ENCODE measurements at places on chromosomes 6 and 20.

GRCh38 chr20:49308875-49309274 lies 31.0 kb upstream of the ZNFX1 start:
- DNase-seq = no peak

GRCh38 chr20:24458436-24458835 lies 11.0 kb upstream of the SYNDIG1 start:
- DNase-seq = no peak

- no peak for DNase-seq
Measured at GRCh38 chr6:97714772-97715171, 431.8 kb upstream of the MMS22L start.

GRCh38 chr6:149190224-149190831 lies 127.2 kb upstream of the TAB2 start:
- peak; percentile 56 for DNase-seq

DNA sequence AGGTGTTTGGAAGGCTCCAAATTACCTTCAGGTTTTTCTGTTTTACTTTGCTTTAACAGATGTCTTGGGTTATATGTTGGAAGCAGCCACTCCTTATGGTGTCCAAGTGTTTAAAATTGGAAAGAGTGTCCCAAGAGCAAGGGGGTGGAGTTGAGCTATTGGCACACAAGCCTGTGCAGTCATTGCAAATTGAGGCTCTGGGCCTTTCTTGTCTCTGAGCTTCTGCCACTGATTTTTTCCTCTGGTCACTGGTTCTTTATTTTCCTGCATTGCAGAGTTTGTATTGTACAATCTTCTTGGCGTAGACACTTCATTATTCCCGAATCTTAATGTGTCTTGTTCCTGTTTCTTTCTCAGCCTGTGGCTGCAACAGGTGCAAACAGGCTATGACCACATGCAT lies 598.8 kb downstream of the RNF144B start:
- no peak for DNase-seq

DNA sequence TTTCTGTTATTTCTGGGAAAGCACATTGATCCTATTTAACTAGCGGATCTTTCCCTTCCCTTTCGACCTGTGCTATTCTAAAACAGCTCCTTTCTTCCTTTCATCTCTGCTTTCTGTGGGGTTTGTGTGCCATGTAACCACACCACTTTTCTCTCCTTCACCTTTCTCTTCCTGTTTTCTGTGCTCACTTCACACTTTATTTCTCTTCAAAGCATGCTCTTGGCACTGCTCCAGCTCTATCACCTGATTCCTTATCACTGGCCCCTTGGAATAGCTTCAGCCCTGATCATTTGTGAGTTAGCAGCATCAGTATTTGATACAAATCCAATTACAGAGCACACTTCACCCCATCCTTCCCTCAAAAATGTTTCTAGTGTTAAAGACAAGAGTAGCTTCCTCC lies 8.1 kb upstream of the METTL24 start:
- no peak for DNase-seq

DNA sequence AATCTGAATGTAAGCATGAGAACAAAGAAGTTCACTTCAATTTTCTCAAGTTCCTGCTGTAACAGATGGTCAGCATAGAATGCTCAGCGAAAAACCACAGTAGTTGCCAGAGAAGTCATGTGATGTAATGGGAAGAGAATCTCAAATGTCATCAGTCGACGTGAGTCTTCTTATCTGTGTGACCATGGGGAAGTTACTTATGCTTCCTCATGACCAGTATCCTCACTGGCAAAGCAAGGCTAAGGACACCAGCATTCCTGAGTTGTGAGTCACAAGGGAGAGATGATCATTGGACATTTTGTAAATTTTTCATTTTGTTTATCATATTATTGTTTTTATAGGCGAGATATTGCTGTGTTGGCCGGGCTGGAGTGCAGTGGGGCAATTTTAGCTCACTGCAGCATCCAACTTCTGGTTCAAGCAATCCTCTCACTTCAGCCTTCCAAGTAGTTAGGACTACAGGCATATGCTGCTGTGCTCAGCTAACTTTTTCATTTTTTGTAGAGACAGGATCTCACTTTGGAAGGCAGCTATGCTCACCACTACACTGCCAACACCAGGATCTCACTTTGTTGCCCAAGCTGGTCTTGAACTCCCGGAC lies 21.9 kb downstream of the SGK1 start:
- DNase-seq = no peak

- no peak for DNase-seq
Measured at GRCh38 chr6:29502181-29502580, 14.4 kb upstream of the MAS1L start.

- DNase-seq = no peak
Measured at GRCh38 chr6:127079681-127080080, 38.8 kb upstream of the RSPO3 start.

GRCh38 chr6:138563231-138563630 lies 63.9 kb upstream of the NHSL1 start:
- DNase-seq = no peak

DNA sequence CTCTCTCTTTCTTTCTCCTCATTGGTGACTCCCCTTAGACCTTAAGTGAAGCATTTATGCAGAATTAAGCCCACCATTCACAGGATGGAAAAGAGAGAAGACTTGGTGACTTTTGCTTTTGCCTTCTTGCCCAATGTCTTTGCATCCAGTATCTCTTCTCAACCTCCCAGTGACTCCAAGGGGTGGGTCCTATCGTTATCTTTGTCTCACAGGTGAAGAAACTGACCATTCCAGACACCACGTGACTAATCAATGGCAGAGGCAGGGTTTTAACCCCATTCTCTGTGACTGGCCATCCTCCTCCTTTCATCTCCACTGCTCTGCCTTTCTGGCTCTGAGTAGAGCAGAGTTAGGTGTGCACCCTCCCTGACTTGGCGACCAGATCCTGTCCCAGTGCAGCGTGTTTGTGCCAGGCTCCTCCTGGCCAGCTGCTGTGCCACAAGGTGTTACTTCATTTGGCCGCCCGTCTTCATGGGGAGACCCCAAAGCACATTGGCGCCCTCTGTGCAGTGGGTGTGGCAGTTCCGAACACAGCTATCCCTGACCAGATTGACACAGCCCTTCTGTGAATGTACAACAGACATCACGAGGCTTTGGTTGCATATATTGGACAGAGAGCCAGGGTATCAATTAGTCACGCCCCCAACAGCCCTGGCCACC lies 501.3 kb downstream of the CD83 start:
- no peak for DNase-seq

DNA sequence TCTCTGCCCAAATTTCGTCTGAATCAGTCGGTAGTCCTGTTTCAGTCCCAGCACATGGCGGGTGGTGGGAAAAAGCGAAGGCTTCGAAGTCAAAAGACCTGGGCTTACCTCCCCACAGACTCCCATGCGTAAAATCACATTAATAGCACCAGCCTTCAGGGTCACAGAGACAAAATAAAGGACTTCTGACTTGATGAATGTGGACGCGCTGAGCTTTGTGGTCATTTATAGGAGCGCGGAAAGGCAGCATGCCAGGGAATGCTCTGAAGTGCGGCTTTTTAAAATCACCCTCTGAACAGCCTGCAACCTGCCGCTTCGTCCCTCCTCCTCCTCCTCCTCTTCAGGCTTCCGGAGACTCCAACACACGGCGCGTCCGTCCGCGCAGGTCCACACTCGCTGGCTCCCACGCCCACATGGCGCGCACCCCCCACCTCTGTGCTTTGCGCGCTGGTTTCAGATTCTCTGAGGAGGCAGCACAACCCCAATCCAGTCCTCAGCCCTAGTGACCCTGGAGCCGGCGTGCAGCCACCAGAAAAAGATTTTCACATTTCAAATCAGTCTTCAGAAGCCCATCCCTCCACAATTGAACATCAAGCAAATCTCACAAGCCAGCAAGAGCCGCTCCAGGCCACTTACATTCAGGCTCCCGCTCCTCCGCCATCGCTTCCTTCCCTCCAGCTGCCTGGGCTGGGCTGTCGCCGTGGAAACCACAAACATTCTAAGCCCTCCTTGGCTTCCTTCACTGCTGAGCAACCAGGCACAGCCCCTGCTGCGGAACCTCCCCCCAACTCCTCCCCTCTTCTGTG lies at the start of gene C6orf118:
TSS of gene C6orf118 (minus strand) at position 680 of the 806 bp plus-strand sequence. CDS start at position 661, 19 bp downstream.
- no peak for DNase-seq

- DNase-seq = no peak
Measured at GRCh38 chr6:90631046-90631445, 44.2 kb upstream of the MAP3K7 start.

- no peak for DNase-seq
Measured at GRCh38 chr20:41316051-41316450, 1.5 kb downstream of the ZHX3 start.

All from CD4-positive, alpha-beta T cell treated with Interleukin-10 for 1 hour (primary cell).